EH (cell line): ENCODE measurements at places on chromosomes 5 and 9.

DNA sequence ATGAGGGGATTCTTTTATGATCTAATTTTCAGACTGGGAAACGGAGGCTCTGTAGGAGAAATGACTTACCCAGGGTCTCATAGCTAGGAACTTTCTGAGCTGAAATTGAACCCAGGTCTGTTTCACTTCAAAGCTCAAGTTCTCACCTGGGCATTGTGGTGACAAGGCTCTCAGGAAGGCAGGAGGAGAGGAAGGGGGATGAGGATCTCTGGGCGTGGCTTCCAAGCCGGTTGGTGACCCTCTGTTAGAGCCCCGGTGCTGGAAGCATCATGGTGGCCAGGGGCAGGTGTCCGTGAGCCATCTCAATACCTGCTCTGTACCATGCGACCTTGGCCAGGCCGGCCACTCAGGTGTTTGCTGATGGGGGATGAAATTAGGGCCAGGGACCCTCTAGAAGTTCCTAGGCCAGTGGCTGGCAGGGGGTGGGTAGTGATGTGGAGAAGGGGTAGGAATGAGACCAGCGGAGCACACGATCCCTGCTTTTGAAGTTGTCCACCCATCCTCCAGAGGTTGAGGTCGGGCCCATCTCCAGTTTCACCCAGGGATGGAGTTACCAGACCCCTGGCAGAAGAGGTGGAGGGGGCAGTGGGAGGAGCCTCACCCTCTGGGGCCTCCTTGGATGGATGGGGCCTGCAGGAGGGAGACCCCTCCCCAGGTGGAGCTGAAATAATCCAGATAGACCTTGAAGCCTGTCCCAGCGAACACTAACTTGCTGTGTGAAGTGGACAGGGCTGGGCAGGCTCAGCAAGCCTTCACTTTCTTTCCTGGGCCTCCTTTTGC is 5.9 kb downstream of the CRB2 start:
- no peak for DNase-seq

GRCh38 chr9:5556101-5556705 is 45.9 kb downstream of the PDCD1LG2 start:
- DNase-seq = no peak

DNA sequence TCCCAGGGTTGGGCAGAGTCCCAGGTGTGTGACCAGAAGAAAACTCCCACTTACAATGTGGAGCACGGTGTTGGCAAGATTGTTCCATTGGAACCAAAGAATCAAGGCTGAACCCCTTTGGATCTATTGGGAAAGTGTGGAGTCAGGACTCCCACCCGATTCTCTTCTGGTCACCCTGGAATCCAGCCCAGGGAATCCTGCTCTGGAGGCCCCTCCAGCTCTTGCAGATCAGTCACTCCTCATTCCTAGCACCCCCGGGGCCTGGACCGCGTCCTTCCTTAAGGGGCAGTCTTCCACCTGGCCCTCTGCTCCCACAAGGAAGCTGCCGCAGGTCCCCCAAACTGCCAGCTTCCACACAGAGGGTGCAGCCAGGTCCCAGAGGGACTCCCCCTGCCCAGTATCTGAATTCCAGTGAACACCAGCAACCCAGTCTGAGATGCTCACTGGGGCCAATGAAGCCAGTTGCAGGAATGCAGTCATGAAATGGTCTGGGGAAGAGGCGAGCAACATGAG is 170.1 kb downstream of the GADD45G start:
- DNase-seq = no peak

- no peak for DNase-seq
Observed at GRCh38 chr9:130900701-130901497, 4.3 kb upstream of the QRFP start.

GRCh38 chr5:95184924-95185323 is 100.0 kb downstream of the MCTP1 start:
- no peak for DNase-seq

GRCh38 chr9:135910757-135911156 is 3.4 kb upstream of the CAMSAP1 start:
- DNase-seq = no peak

DNA sequence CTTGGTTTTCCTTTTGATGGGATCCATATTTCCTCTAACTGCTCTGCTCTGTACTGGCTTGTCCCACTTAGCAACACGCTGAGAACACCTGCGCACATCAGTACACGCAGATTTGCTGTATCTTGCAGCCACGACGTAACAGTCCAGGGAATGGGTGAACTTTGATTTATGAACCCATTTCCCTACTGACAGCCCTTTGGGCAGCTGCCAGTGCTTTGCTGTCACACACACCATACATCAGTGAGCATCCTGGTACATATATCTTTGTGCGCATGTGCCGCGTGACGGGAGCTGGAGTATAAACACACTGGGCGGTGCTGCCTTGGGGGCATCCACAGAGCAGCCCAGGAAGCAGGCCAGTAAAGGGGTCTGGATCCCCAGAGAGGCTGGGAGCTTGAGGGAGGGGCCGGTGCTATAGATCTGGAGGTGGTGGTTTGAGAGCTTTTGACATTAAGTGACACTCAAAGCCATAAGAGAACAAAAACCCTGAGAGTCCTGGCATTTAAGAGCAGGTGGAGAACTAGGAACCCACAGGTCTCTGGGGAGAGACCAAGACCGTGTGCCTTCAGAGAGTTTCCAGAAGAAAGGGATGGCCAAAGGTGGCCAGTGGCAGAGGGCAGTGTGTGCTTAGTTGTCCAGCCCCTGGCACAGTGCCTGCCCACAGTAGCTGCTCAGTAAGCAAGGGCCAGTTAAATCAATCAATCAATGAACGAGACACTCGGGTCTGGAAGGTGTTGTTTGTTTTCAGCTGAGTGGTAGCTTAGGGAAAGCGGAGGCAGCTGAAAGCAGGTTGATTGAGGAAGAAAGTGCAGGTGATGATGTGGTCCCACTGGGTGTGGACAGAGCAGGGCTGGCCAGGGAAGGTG is 53.7 kb downstream of the LMX1B start:
- no peak for DNase-seq

- DNase-seq = no peak
Observed at GRCh38 chr9:137406085-137406760, 16.7 kb downstream of the EXD3 start.

- no peak for DNase-seq
Observed at GRCh38 chr9:112104901-112105300, 70.2 kb downstream of the SUSD1 start.

GRCh38 chr5:137395011-137395755 is 103.9 kb downstream of the SPOCK1 start:
- peak; percentile 72 for DNase-seq

DNA sequence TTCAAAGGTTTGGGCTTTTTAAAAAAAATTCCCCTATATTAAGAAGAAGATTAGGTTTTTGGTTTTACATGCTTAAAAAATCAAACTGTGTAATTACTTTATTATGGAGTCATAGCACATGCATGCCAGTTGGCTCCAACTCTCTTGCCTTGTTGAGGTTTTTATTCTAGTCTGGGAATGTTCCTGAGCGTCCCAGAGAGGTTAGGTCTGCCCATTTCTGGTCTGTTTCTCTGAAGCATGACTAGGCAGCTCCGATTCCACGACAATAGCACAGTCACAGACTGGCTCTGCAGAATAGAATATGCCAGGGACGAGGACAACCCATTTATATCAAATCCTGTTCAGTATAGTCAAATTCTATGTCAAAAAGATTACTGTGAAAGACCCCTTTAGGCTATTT is 217.0 kb downstream of the PCSK5 start:
- no peak for DNase-seq

DNA sequence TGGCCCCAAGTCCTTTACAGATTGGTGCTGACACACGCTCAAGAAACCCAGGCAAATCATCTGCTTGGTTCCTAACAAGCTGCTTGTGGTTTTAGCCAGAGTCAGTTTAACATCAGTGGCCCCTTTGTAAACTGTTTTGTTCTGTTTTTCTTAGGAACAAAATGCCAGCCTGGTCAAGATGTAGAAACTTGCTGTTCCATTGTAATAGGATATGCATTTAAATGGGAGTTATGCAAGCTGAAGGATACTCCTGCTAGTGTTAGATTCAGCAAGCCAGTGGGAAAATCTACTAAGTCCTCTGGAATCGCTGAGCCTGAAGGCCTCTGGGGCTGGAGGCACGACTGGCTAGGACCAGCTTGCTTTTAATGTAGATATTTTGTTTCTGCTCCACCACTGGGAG is 391.1 kb downstream of the TLE4 start:
- no peak for DNase-seq
